Neural cell (in vitro differentiated cells): ENCODE measurements at places on chromosomes 6 and 20. TPM values are rescaled to one million over a fixed set of nuclear protein-coding genes. Genes with fewer than 3 reads are reported as not detected.

SPATA25 gene
- 1.2 and 5.1 TPM in 2 replicates for polyA plus RNA-seq

TFAP2D gene
- polyA plus RNA-seq, result not detected in 2 replicates

NHSL1 gene
- 1.5 and 2.4 TPM in 2 replicates for polyA plus RNA-seq

LHFPL5 gene
- polyA plus RNA-seq, result 0.17 TPM in 1 of 2 replicates, not detected in the other

MPC1 gene
- 88.8 and 112 TPM in 2 replicates for polyA plus RNA-seq

C6orf141 gene
- polyA plus RNA-seq, result not detected in 2 replicates

STK38 gene
- 58.7 and 59.3 TPM in 2 replicates for polyA plus RNA-seq

RNF144B gene
- 0.14 and 0.15 TPM in 2 replicates for polyA plus RNA-seq

PAX1 gene
- polyA plus RNA-seq, result not detected in 2 replicates

ELOVL4 gene
- 43.1 and 47.9 TPM in 2 replicates for polyA plus RNA-seq

C2 gene
- polyA plus RNA-seq, result 1.2 and 1.5 TPM in 2 replicates
